Brain pericyte (primary cell): ENCODE measurements at places on chromosomes 2 and 18.

DNA sequence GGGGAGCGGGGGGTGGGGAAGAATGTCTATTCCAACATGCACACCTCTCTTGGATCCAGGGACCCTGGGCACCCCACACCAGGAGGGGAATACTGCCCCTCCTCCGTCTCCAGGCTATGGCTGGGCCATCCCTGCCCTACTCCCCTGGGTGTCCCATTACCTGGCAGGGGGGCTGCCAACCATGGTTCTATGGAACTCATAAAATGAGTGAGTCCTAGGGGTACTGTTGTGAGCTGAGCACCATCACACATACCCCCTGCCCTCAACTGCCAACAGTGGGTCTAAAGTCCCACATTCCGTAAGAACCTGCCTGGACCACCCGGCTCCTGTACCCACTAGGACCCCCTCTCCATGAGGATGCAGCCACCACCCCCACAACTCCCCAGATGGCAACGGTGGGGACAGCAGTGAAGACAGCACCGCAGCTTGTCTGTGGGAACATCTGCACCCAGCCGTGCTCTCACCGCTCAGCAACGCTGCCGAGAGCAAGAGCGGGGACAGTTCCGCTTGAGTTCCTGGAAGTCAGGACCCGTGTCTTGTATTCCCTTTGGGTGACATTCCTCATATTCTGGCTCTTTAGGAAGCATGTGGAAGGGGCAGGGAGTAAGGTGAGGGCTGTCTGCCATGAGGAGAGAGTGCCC is 41.5 kb downstream of the BIN1 start:
- DNase-seq: no peak

- no peak for DNase-seq
Measured at GRCh38 chr2:200592406-200593075, 6.7 kb downstream of the AOX1 start.

DNA sequence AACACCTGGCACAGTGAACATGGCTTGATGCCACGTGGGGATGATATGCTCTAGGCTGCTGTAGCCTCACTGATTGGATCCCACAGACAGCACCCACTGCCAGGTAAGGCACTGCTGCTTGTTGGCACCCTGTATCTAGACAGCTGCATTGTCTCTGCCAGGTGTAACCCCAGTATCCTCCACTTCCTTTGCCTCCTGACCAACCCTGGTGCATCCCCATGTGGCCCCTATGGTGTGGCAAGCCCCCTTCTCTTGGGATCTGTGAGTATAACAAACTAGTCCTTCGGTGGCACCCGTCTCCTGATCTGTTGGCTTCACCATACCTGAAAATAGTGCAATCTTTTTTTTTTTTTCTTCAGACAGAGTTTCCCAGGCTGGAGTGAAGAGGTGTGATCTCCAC is 11.1 kb downstream of the TEX51 start:
- DNase-seq: no peak

- no peak for DNase-seq
Measured at GRCh38 chr18:75353357-75353756, 74.1 kb downstream of the SMIM21 start.

GRCh38 chr2:98801286-98801685 is 70.4 kb upstream of the MGAT4A start:
- no peak for DNase-seq

GRCh38 chr18:13524811-13525210 is 201.5 kb downstream of the FAM210A start:
- no peak for DNase-seq

DNA sequence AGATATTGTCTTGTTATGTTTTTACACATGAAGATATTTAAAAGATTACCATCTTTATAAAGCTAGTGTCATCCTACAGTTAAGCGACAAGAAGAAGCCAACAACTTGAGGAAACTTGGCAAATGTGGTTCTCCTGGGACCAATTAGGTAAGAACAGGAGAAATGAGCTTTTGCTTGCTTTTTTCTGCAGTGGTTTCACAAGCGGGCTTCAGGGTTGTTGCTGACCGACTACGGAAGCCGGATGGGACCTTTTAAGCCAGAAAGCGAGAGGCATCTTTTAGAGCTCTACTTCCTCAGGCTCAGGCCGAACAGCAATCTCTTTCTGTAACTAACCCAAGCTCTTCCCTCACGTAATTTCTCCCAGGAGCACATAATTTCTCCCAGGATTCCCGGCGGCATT is 256.5 kb downstream of the CNTNAP5 start:
- no peak for DNase-seq

- no peak for DNase-seq
Measured at GRCh38 chr2:70467237-70467636, 86.4 kb downstream of the TGFA start.

DNA sequence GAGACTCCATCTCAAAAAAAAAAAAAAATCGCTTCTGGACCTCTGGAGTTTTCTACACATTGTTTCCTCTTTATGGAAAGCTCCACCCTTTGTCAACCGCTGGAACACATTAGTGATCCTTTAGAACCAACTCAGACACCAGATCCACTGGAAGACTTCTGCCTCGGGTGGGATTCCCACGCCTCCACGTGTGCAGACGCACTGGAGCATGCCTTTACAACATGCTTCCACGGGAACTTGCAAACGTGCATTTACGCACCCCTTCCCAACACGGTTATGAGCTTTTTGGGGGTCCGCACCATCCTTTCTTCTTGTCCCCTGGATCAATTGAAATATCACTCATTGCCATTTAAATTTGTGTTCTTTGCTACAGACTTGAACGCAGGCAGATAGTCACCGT is 5.1 kb downstream of the CYS1 start:
- DNase-seq: no peak

DNA sequence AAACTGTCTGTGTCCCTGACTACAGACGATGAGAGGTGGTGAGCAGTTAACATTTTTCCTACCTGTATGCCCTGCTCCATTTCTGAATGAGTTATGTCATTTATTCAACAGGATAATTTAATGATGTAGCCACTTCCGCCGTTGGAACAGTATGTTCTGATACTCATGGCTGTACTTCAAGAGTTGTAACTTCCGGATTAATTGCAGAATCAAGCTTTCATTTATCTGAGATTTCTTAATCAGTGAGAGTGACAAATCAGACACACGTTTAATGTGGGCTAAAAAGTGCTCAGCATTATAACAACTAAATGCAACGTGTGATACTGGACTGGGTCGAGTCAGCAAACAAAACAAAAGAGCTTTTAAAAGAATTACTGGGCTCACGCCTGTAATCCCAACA is 107.7 kb downstream of the KCTD1 start:
- no peak for DNase-seq

GRCh38 chr2:168165397-168165796 is 82.0 kb downstream of the STK39 start:
- peak; percentile 68 for DNase-seq

DNA sequence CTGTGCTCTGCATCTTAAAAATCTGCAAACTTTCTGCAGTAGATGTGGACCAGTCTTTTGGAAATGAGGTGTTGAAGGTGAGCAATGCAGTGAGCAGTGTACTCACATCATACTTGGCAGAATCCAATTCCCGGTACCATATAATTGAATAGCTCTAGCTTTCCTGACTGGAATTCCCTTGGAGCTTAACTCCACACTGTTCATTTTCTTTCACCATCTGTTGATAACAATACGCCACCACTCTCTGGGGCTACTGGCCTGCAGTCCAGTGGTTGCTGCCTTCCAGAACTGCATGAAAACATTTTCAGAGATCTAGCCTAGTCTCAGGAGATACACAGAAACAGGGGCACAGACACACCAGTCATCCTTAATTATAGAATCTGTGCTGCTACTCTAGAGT is 820.0 kb upstream of the NXPH2 start:
- no peak for DNase-seq

DNA sequence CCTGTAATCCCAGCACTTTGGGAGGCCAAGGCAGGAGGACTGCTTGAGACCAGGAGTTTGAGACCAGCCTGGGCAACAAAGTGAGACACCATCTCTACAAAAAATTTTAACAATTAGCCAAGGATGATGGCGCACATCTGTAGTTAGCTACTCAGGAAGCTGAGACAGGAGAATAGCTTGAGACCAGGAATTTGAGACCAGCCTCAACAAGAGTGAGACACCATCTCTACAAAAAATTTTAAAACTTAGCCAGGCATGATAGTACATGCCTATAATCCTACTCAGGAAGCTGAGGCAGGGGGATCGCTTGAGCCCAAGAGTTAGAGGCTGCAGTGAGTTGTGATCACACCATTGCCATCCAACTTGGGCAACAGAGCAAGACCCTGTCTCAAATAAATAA is 7.0 kb downstream of the MEMO1 start:
- DNase-seq: no peak

GRCh38 chr2:225534697-225535096 is 135.2 kb downstream of the NYAP2 start:
- no peak for DNase-seq

DNA sequence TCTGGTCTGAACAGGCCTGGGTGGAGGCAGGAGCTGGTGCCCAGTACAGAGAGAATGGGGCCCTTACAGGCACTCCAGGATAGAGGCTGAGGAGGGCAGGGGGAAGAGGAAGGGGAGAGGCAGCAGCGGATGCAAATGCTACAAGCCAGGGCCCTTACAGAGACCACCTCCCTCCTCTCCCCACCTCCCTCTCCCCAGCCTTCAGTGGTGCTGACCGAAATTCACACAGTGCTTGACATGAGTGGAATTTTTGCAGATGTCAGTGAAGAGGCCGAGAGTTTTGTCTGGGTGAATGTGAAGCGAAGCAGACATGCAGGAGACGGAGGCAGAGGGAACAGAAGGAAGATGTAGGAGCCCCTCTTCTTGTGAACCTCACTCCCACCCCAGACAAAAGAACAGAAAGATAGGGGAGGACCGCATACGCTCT is 31.9 kb downstream of the CIB4 start:
- DNase-seq: no peak

GRCh38 chr2:208163489-208163888 is at the start of gene CRYGA:
CRYGA (minus strand) TSS chr2:208163589; CDS start chr2:208163556, 33 bp downstream.
- DNase-seq: no peak

- no peak for DNase-seq
Measured at GRCh38 chr2:149861034-149861433, 273.5 kb upstream of the MMADHC start.

DNA sequence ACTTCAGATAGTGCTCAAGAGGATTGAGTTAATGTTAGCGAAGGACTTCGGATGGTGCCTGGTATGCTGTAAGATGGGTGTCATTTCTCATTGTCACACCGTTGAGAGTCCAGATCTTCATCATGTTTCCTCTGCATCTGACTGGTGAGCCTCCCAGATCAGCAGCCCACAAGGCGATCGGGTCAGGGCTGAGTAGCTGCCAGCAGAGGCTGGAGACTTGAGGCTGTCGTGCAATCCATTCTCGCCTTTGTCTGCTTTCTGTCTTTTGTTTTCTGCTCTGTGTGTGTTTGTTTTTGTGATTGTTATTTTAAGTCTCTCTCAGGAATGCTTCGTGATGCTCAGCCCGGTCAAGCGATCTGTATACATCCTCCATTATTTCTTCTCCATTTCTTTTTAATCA is 95.8 kb downstream of the TGOLN2 start:
- no peak for DNase-seq

- DNase-seq: no peak
Measured at GRCh38 chr2:117960231-117960630, 53.6 kb downstream of the CCDC93 start.

DNA sequence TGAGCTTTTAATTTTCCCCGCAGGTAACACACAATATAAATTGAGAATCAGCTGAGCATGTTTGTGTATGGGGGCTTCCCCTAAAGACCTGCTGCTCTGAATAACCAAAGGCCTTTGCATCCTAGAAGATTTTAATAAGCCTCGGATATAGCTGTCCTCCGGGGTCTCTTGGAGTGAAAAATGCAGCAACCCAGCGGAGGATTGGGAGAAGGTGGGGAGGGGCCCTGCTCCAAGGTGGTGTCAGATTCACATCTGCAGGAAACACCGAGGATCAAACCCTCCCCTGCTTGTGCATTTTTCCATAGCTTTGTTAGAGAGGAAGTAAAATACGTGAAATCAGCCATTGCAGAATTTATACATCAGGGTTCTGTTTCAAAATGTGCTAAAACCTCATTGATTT is 63.0 kb upstream of the OTOF start:
- no peak for DNase-seq

- no peak for DNase-seq
Measured at GRCh38 chr2:26522325-26522724, 44.4 kb upstream of the OTOF start.

DNA sequence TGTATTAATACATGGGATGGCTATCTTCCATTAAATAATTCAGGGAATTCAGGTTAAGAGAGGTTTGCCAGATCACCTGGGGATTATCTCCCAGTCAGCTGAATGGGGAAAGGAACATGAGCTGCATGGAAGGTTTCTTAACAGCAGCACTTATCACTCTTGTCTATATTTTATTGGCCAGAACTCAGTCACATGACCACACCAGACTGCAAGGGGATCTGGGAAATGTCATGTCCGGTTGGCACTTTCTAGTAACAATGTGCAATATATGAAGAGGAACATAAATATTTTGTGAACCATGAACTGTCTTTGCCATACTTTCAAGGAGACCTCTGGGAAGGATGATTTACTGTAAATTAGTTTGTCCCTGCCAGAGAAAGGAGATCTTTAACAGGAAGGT is 599.1 kb downstream of the SLC4A3 start:
- no peak for DNase-seq

GRCh38 chr2:43984533-43984932 is 11.3 kb downstream of the LRPPRC start:
- DNase-seq: no peak

DNA sequence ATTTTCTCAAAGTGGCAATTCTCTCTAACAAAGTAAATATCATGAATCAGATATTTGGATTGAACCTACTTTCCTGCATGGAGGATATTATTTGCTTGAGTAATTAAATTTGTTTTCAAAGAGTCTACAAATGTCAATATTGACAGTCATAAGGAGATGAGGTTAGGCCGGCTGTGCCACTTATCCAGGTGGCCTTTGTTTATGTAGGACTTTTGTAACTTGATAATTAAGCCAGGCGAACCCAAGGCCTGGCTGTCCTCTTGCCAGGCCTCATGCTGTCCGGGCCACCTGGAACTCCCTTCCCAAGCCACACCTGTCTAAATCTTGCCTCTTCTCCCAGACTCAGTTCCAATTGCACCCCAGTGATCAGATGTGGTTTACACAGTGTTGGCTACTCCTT is 255.2 kb downstream of the ACKR3 start:
- no peak for DNase-seq
